B cell (primary cell): ENCODE measurements at places on chromosomes 13 and 19.

- DNase-seq = no peak
These were observed 68.5 kb upstream of the GPR183 start for GRCh38 chr13:99375738-99376080.

GRCh38 chr13:114203536-114203935, 24.5 kb downstream of the CFAP97D2 start:
- no peak for DNase-seq

DNA sequence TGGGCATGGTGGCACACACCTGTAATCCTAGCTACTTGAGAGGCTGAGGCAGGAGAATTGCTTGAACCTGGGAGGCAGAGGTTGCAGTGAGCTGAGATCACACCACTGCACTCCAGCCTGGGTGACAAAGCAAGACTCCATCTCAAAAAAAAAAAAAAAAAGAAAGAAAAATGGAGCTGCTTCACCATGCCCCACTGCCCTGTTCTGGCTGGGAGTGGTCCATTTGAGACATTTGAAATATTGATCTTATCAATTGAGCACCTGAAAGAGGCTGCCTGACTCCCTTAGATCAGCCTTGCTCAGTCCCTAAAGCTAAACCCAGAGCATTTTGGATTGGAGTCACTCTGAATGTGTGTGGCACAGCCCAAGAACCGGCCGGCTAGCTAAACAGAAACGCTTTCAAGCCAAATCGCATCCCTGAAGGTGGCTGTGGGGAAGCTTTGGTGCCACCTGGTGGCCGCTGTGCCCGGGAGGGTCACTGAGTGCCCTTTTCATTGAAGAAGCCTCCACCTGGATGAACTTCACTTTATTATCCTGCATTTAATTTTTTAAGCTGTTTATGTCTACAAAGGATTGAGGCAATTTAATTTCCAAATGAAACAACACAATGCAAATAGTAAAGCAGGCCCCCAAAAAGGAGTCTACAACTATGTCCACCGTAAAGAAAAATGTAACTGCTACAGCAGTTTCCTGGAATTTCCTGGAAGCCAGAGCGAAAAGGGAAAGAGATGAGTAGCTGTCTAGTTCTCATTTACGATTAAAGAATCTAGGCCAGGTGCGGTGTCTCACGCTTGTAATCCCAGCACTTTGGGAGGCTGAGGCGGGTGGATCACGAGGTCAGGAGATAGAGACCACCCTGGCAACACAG, 53.1 kb upstream of the SERPINE3 start:
- peak; percentile 72 for DNase-seq

DNA sequence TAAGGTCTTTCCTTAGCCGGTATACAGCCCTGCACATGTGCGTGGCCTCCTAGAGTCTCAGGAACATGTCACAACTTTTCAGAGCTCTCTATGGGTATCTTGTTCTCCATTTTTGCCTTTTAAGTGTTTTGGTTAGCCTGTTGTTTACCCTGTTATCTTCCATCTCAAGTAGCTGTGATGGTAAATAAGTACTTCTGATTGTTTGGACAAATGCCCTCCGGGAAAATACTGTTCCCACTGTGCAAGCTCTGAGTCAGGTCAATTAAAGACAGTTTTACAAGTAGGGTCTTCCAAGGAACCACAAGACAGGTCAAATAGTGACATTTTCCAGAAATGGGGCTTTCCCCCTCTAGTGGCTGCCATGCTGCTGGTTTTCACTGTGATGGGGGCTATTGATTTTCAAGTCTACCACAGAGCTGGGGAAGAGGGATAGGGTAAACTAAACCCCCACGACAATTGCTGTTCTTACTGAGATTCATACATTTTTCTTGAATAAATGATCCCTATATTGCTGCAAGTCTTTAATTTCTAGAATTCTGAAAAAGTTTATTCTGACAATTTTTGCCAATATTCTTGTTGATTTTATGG, 109.5 kb downstream of the TM9SF2 start:
- no peak for DNase-seq

DNA sequence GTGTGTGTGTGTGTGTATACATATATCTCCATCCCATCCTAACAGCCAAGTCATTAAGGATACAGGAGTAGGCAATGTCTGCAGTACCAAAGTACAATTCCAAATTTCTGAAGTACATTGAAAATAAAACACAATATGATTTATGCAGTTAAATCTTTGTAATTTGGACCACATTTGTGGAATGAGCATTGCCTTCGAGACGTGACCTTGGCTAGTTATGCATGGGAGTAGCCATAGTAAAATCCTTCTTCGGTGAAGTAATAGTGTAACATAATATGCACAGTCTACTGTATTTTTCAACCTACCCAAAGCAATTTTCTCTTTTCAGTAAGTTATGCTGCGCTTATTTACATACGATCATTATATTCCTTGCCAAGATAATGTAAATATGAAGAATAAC, 665.7 kb upstream of the GPC6 start:
- no peak for DNase-seq

- DNase-seq = no peak
These were observed 518 bp downstream of the KLF2 start for GRCh38 chr19:16325161-16325527.

- DNase-seq = no peak
These were observed 48.4 kb upstream of the UFM1 start for GRCh38 chr13:38301236-38301635.

GRCh38 chr13:107753748-107754147, 461.6 kb downstream of the LIG4 start:
- DNase-seq = no peak
